Ecto neural progenitor cell (in vitro differentiated cells): ENCODE measurements at places on chromosomes 7 and 10.
A peak's percentile ranks its signal among the peaks of the same experiment; 100 is the strongest.

DNA sequence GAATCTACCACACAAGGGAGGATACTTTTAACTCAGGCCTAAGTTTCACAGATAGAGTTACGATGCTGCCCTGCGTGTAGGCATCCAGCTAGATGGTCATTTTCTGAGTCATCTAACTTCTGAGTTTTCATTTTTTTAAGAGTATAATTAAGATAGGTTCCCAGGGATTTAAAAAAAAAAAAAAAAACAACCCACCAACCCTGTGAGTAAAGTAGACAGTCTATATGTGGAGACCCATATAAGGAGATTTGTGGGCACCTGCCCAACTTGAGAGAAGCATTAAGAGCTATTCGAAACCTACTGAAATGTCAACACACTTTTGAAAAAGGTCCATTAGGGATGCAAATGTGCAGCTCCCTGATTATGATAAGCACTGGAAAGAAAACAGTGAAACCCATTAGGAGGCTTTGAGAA lies 257.3 kb downstream of the TRIL start:
- DNase-seq, result no peak

- no peak for DNase-seq
Observed at GRCh38 chr10:131653554-131654470, 247.0 kb upstream of the PPP2R2D start.

DNA sequence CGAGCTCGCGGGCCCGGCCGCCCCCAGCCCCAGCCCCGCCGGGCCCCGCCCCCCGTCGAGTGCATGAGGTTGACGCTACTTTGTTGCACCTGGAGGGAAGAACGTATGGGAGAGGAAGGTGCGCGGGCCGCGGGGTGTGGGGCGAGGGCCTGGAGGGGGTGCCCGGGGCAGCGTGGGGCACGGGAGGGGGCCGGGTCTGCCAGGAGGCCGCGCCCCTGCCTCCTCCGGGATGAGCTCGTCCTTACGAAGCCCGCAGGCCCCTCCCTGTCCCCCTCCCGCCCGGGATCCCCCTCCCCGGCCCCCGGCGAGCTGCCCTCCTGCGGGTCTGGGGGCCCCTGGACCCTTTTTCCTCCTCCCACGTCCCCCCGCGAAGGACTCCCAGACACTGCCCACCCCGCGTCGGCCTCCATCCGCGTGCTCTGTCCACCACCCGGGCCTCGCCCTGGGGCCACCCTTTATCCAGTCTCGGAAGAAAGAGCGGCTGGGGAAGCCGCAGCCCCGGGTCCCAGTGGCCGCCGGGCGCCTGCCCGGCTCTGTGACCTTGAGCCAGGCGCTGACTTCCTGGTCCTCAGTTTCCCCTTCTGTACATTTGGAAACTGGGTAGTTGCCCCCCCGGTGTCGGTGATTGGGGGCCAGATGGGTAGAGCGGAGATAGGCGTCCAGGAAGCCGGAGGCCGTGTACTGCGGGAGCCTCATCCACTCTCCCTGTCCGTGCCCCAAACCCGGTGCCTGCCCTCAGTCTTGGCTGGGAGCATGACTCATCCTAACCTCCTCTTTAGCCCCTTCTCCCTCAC lies 521 bp downstream of the LIMK1 start:
- DNase-seq, result peak; percentile 67

- no peak for DNase-seq
Observed at GRCh38 chr7:17661982-17662585, 278.2 kb downstream of the SNX13 start.

DNA sequence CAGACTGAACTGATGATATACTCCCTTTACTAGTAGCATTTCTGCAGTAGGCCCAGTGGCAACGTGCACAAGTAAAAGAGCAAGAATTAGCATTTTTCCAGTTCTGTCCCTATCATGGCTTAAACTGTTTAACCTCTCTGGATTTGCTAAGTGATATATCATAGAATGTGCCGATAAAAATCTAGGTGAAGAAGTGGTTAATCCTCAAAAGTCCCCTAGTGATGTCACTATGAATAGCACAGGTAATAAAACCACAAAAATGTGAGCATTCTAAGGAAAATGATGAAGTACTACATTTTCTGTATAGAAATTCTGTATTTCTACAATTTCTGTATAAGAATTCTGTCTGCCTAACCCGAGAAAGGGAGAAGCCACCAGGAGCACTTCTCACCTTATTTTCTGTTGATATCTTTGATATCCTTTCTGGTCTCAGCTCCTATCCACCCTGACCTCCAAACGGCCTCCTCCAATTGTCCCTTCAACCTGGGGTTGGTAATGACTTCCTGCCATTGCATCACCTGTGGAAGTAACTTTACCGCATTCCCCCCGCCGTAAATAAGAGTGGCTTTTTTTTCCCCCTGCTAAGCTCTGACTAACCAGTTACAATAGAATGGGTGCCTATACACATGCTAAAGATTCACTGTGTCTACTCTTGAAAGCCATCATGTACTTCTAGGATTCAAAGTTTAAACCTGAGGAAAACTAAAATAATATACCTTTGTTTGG lies 155.9 kb upstream of the ASAH2 start:
- no peak for DNase-seq

DNA sequence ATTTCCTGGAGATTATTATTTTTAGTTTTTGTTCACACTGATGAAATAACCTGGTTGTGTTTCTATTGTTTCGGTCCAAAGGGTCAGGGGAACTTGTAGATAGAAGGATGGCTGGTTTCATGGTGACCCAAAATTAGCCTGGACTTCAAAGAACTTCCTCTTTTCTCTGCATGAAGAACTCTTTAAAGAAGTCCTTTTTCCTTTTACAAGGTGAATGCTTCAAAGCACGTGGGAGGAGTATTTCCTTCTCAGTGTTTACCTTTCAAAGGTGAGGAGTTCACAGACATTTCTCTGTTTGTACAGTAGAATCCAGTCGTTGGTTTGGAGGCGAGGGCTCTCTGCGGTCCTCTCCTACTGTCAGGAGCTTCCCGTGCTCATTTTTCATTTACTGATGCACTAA lies 561.7 kb downstream of the GATA3 start:
- DNase-seq, result no peak

DNA sequence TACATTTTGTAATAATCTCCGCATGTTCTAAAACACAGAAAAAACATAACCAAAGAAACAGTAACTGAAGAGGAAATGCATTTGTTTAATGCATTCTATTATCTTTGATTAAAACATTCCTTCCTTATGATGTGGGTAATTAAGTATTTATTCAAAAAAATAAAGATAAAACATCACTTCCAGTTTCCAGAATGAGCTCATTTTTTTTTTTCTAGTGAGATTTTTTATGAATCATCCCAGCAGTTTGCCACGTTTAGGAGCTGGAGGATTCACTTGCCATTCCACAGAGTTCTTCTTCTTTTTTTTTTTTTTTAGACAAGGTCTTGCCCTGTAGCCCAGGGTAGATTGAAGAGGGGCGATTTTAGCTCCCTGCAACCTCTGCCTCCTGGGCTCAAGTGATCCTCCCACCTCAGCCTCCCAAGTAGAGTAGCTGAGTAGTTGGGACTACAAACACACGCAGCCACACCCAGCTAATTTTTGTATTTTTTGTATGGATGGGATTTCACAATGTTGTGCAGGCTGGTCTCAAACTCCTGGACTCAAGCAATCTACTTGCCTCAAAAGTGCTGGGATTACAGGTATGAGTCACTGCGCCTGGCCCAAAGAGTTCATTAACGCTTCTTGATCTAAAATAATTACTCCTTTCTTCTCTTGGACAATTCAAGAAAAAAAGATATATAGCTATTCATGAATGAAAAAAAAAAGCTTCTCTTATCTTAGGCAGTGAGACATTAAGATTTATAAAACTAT lies 177.3 kb downstream of the DKK1 start:
- DNase-seq, result no peak

- DNase-seq, result no peak
Observed at GRCh38 chr10:128066870-128067382, 59.3 kb downstream of the MKI67 start.

- DNase-seq, result peak; percentile 98
Observed at GRCh38 chr10:93496322-93497041, at the start of gene CEP55. Gene CEP55 (plus strand): TSS chr10:93496612. CDS start chr10:93500052, 3,440 bp downstream.
